Hematopoietic multipotent progenitor cell treated with erythropoietin and hydrocortisone succinate and interleukin-3 and kit ligand, for 8 days (in vitro differentiated cells): ENCODE measurements at places on chromosomes 2 and 18.

GRCh38 chr2:59032499-59032898 lies 791.4 kb upstream of the FANCL start:
- no peak for DNase-seq

- no peak for DNase-seq
Observed at GRCh38 chr2:220585241-220585640, 957.8 kb downstream of the SLC4A3 start.

DNA sequence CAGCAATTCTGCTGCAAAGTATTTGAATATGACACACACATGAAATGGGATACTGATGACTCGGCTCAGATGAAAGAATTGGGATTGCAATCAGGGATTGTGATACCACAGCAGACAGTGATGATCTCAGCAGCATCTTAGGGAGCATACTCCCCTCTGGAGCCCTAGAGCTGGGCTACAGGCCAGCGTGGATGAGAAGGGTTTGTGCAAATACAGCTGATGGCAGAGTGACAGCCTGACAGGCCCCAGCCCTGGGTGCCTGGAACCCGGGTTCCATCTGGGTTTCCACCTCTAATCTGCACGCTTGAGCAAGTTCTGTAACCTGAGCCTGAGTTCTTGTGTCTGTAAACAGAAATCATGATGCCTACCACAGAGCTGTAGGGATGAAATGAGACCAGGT lies 418.0 kb downstream of the LRATD1 start:
- DNase-seq = no peak

DNA sequence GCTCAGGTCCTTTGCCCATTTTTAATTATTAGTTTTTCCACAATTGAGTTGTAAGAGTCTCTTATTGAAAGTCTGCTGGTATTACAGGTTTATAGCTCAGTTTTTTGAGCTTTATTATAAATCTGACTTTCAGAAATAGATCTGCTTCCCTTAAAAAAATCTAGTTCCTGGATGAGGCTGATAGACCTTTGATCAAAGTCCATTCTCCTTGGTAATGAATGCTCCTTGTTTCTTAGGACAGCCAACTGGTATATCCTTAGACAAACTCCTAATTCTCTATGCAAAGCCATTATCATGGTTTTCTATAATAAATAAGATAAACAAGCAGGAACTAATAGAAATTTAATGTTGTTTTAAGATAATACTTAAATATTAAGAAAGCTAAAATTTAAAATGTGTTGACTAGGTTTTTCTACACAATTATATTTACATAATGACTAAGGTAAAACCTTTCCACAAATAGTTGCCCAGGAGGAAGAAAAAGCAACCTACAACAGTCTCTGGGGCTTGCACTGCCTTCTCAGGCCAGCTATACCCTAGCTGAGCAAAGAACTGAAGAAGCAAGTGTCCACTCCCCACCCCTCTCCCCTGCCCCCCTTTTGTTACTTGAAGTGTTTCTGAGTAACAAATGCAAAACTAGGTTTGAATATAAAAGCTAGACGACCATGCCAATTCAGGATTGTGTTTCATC lies 16.9 kb downstream of the NT5DC4 start:
- no peak for DNase-seq

GRCh38 chr2:203835892-203836800 lies 31.4 kb upstream of the CTLA4 start:
- DNase-seq = no peak

DNA sequence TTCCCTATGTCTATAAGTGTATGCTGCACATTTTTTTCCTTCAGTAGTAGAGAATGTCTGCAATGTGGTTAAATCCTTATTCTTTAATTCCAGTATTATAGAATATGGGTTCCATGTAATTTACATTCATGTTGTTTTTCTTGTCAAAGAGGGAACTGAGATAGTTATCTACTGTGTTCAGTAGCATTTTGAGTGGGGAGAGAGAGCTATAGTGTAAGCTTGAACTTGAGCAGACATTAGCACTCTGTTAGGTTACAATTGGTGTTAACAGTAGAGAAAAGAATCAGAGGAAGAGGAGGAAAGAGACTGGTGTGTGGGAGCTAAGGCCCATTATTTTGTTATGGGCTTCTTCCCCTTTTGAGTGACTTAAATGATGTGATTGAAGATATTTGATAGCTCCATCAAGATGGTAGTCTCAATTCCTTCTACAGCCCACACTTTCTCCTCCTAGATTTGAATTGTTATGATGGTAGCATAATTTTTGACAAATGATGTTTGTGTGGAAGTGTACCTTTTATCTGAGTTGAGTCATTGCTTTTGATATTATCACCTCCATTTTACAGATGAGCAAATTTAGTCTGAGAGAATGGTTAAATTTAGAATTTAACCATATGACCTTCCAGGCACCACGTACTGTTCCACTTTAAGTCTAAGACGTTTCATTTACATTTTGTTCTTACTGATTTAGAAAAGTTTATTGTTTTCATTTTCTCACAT lies 71.3 kb downstream of the FMNL2 start:
- DNase-seq = no peak

DNA sequence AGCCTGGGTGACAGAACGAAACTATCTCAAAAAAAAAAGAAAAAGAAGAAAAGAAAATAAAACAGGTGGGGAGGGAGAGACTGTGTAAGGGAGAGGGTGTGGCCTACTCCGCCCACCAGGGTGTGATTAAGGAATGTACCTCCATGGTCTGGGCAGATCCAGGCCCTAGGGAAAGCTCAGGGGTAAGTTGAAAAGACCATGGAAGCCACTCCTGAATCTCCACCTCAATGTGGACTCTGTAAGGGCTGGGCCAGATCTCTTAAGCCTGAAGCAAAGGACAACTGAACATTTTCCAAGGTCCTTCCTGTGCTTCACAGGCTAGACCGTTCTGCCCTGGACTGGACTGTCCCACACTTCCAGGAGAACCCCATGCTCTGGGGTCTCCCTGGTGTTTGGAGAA lies 9.7 kb upstream of the ATG16L1 start:
- no peak for DNase-seq

DNA sequence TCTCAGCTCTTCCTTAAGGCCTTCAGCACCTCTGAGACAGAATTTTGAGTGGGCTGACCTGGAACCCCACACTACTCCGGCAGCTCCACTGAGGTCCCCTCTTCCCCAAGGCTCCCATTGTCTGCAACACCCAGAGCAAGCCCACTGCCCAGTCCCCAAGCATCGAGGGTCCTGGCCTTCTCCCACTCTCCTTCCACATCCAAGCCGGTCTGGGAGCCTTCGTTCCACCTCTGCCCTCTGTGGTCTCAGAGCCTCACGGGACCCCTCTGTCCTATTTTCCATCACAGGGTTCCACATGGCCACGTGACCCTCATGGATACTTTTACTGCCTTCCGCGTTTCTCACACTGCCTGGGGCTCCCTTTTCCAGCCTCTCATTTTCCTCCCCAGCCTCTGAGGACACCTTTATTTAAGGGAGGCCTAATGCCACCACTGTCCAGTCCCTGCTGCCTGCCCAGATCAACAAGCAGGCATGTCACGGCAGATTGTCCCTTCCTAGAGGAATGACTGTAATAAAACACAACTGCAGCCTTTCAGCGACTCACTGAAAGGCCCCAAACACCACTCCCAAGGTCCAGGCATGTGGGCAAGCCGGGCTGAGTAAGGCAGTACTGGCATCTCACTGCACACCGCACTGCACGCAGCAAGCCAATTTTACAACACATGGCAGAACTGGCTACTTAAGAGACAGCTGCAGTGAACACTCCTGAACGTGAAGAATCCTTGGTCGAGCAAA lies 7.9 kb upstream of the SALL3 start:
- no peak for DNase-seq

- no peak for DNase-seq
Observed at GRCh38 chr2:232667989-232668583, 29.0 kb upstream of the GIGYF2 start.

DNA sequence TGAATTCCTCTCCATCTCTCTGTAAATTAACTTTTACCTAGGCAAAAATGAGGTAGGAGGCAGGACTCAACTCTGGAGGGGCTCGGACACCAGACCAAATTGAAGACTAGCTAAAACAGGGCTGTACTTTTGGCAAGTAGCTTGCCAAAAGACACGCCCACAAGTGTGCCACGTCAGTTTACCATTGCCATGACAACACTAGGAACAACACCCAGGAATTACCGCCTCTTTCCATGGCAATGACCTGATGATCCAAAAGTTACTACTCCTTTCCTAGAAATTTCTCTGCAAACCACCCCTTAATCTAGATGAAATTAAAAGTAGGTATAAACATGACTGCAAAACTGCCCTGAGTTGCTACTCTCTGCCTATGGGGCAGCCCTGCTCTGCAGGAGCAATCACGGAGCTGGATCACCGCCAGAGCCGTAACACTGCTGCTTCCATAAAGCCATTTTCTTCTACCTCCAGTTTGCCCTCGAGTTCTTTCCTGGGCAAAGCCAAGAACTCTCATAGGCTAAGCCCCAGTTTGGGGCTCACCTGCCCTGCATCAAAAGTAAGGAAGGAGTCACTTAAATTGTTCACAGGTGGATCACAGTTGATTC lies 66.0 kb upstream of the FAM136A start:
- DNase-seq = no peak

DNA sequence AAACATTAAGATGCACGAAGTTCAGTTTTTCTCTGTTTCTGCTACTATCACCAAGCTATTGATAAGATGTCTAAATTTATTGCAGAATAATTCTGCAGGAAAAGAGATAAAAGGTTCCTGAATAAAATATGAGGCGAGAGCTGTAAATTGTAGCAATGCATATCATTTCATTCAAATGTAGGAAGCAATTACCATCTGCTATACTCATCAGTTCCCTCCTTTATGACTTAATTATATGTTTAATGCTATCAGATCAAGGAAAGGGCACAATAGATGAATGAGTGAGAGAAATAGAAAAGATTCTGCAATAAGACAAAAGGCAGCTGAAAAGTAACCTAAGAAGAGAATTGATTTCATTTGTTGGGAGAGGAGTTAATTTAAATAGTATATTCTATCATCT lies 108.2 kb upstream of the GALNT5 start:
- DNase-seq = no peak

DNA sequence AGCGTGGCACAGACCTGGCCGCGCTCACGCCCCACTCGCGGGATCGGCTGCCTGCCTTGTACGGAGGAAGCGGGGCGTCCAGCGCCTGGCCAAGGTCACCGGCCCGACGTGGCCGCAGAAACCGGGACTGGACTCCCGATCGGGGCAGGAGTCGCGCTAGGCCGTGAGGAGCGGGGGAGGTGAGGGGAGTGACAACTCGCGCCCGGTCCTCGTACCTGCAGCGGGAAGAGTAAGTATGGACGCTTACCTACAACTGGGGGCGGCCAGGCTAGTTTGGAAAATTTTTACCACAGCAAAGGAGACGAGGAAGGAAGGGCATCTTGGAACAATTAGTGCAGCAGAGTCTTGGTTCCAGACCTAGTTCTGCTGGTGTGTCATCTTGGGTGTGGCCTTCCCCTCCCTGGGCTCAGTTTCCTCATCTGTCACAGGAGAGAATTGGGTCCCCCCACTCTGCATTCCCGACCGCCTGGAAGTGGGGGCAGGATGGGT lies 693 bp downstream of the UBE2F start:
- DNase-seq = no peak

- DNase-seq = no peak
Observed at GRCh38 chr18:73381016-73381698, 513.4 kb upstream of the NETO1 start.

DNA sequence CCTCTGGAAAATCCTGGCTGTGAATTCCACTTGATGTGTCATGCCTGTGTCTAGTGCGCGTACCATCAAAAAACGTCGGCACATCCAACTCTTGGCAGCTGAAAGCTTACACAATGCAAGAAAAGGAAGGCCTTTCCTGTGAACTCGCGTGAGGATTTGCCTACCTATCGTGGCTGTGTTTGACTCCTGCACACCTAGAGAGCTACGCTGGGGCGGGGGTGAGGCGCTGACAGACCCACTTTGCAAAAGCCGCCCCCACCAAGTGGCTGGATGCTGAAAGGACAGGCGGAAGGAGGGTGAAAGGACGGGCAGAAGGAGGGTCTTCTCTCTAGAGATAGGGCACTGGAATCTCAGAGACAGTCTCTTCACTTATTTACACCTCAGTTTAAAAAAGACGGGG lies 270.1 kb downstream of the EIPR1 start:
- DNase-seq = no peak

DNA sequence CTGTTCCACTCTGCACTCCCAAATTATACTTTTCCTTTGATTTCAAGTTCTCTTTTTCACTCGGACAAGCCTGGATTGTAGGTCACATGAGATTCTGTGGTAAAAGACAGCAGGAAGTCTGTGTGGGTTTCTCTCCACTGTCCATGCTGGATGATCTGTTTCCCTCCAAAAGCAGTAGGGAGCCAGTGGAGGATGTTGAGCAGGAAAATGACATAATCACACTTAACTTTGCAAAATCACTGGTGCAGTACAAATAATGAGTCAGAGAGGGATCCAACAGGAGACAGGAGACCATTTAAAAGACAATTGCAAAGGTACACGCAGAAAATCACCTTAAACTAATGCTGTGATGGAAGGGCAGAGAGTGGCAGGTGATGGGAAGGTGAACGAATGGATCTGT lies 301.3 kb downstream of the ZNF407 start:
- no peak for DNase-seq

GRCh38 chr2:167592441-167592840 lies 655.0 kb downstream of the STK39 start:
- DNase-seq = no peak

DNA sequence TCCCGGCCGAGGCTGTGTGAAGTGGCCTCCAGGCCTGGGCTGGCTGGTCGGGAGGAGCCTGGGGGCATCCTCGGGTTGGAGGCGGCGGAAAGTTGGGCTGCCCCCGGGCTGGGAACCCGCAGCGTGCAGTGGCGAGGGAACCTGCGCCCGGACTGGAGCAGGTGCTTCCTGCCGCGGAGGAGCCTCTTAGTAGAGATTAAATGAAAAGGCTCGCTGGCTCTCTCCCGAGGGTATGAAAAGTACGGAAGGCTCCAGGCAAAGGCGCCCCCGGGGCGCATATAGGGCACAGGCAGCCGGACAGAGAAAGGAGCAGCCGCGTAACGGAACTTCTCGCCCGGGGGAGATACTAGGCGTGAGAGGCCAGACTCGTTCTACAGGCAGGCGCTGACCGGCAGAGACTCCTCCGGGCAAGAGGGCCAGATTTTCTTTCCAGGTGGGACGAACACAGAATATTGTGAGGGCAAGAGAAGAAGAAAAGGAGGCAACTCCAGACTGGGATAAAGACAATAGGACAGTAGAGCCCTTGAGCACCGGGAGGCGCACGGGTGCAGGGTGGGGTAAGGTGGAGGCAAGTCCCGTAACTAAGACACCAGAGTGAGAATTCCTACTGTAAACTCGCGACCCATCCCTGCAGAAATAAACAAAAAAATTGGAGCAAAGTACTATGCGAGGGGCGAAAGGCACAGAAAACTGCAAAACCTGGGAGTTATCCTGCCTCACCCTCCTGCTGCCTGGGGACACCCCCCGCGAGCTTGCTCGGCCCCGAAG lies 816 bp downstream of the CDH2 start:
- no peak for DNase-seq

GRCh38 chr2:234146087-234146826 lies 95.8 kb downstream of the SPP2 start:
- no peak for DNase-seq

GRCh38 chr2:88638743-88639142 lies 11.5 kb upstream of the EIF2AK3 start:
- no peak for DNase-seq

- DNase-seq = no peak
Observed at GRCh38 chr18:11526675-11527074, 82.7 kb upstream of the SLC35G4 start.

- DNase-seq = peak; percentile 54
Observed at GRCh38 chr2:68714866-68715265, 19.7 kb upstream of the ARHGAP25 start.
